ENCODE measurements at places on chromosomes 12 and 14.

DNA sequence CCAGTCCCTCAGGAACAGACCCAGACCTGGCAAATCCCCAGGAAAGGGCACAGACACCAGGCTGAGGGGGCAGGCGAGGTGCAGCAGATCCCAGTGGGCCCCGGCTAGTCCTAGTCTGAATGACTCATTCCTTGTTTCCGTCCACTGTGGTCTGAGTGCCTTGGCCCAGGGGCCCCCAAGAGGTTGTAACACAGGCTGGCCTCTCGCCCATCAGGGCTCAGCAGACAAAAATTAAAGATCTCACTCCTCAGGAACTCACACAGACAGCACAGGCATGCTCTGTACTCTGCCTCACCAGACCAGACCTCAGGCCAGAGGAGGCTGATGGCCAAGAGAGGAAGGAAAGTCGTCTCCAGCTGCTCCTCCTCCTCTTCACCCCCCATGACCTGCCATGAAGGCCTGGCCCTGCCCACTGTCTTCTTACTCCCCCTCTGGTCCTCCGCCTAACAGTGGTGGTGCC is 7.7 kb upstream of the LTBP2 start:
- DNase-seq = no peak

- no peak for DNase-seq
Measured at GRCh38 chr12:52229836-52230343, 3.2 kb upstream of the KRT7 start.

DNA sequence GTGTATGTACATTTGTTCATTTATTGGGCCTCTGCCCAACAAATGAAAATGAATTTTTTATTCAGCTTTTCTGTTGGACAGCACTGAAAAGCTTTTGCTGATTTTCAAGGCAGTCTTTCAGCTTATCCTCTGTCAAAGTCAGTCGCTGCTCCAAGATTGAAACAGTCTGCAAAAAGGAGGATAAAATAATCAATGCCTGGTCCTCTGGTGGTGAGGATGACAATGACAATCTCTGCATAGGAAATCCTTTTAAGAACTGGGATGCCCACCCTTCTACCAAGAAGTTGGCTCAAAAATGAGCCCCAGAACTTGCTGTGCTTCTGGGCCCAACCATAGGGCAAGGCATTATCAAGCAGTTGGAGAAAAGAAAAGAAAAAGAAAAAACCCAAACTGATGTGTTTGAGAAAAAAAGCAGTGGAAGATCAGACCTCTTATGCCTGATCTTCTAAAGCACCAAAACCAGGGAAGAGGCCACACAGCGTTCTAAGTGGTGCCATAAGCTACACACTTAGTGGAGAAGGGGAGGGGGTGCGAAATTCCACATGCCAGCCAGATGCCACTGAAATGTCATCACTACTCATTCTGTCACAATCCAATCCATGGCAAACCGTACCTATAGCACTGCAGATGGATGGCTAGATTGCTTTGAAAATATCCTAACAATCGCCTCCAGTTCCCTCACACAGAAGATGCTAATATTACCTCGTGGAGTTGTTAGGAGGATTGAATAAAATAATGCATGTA is 69.0 kb upstream of the DUSP6 start:
- no peak for DNase-seq

GRCh38 chr12:3215410-3215975 is 138.3 kb downstream of the TSPAN9 start:
- no peak for DNase-seq

DNA sequence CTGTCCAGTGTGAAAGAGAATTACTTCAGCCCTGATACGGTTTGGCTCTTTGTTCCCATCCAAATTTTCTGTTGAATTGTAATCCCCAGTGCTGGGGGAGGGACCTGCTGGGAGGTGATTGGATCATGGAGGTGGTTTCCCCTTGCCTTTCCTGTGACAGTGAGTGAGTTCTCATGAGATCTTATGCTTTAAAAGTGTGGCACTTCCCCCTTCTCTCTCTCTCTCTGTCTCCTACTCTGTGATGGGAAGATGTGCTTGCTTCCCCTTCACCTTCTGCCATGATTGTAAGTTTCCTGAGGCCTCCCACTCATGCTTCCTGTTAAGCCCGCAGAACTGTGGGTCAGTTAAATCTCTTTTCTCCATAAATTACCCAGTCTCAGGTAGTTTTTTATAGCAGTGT is 5.5 kb upstream of the SLC15A5 start:
- DNase-seq = no peak

DNA sequence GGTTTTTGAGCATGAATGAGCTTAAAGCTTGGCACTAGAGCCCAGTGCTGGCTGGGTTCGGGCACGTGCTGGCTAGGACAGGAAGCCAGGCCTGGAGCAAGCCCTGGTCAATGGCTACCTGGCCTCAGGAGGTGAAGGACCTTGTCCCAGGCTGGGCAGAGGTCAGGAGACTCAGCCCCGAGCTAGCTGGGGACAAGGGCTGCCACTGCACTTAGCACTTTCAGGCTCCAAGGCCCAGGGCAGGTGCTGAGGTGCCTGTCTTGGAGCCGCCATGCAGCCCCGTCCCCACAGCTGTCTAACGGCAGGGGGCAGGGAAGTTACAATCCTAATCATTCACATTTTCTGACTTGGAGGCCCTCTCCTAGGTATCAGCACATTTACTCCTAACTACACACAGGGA is 4.3 kb upstream of the AQP6 start:
- DNase-seq = no peak

DNA sequence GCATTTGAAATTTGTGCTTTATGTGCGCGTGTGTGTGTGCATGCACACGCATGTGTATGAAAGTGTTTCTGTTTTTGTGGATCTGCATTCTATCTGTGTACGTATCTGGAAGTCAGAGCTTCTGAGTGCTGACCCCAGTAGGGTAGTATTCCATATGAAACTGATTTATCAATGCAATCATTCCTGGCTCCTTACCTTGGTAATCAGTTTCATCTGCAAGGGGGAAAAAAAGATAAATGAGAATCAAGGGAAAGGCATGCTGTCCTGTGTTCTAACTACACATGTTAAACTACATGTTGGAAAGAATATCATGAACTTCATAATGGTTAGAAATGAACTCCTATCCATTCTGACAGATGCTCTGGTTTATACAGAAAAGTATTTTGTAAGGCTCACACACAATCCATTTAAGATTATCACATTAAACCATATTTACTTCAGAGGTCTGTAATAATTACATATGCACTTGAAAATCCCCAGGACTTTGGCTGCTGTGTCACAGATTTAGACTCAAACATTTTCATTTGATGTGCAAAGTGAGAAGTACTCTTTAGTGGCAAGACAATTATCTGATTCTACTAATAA is 276.1 kb upstream of the LMO3 start:
- no peak for DNase-seq

DNA sequence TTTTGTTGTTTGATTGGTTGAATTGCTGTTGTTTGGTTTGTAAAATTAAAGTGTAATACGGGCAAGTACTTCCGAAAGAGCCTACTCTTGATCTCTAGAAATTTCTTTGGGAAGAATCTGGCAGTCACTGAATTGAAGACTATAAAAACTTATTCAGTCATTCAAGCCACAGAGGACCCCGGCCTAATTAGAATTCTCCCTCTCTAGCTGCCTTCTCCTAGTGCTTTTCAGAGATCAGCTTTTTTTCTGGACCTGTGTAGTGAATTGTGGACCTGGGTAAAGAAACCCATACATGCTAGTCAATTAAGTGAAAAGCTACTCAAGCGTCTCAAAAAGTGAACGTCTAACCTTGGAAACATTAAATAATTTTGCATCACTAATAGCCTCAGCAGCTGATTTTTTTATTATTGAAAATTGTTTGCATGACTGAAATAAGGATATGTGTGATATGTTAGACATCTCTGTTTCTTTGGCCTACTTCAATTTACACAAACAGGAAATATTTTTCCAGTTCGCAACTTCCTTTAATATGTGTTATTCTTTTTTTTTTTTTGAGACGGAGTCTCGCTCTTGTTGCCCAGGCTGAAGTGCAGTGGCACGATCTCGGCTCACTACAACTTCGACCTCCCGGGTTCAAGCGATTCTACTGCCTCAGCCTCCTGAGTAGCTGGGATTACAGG is 27.2 kb downstream of the EFCAB11 start:
- DNase-seq = no peak

GRCh38 chr12:48366131-48366530 is 15.4 kb upstream of the ZNF641 start:
- no peak for DNase-seq

DNA sequence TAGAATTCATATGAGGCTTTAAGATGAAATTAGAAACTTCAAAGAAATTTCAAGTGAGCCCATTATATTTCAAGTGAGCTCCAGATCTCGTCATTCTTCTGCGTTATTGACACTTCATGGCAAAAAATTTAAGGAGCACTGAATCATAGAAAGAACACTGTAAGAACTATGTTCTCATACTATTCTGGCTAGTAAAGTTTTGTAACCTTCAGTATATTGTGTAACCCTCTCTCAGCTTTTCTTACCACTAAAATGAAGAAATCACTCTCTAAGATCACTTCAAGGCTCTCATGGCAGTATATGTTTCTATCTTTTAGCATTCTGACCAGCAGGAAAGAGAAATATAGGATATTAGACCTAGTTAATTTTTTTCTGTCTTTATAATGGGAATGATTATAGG is 6.3 kb downstream of the GPHN start:
- no peak for DNase-seq

DNA sequence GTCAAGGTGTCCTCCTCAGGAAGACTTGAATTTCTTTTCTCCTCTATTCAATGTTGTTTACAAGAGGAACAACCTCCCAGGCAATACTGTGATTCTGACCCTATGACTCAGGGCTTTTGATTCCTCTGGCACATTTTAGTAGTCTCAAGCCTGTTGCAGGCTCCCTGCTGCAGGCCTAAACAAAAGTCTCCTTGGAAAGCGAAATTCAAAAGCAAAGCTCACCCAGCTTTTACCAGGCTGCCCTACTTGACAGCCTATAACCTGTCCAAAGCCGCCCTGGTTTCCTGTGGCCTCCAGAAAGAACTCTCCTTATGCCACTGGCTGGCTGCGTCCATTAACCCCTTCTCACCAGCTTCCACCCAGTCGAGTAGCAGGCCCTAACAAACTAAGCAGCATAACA is 11.6 kb downstream of the FGD6 start:
- DNase-seq = no peak

GRCh38 chr12:131323879-131324278 is 370.2 kb downstream of the ADGRD1 start:
- DNase-seq = no peak

- no peak for DNase-seq
Measured at GRCh38 chr12:43305065-43305464, 246.9 kb downstream of the ADAMTS20 start.

GRCh38 chr14:31479027-31479426 is 8.8 kb downstream of the GPR33 start:
- no peak for DNase-seq

- no peak for DNase-seq
Measured at GRCh38 chr12:24754690-24755638, 193.9 kb downstream of the BCAT1 start.

- no peak for DNase-seq
Measured at GRCh38 chr14:93036652-93037345, 78.9 kb downstream of the ITPK1 start.

DNA sequence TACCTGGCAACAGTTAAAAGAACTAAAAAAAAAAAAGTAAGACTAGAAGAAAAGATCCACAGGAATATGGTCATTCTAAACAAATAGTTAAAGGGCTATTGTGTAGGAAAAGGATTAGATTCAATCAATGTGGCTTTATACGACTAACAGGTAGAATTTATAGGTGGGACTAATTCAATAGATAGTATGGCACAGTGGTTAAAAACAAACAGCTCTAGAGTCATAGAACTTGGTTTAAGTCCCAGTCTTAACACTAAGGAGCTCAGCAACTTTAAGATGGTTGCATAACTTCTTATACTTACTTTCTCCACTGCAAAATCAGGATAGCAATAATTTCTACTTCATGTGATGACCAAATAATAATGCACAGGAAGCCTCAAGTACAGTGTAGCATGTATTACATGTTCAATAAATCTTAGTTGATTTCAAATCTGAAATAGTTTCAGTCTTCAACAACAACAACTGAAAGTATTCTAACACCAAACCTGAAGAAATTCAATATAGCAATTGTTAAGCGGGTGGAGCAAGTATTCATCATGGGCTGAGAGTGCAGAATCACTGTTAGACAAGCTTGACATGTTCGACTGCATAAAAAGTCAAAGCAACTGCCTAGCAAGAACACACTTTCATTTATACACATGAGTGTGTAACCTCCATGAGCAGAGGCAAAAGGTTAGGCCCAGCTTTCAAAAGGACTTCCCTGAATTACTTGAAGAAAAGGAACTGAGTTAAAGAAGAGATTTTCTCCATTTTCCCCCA is 50.4 kb downstream of the ITPR2 start:
- no peak for DNase-seq

DNA sequence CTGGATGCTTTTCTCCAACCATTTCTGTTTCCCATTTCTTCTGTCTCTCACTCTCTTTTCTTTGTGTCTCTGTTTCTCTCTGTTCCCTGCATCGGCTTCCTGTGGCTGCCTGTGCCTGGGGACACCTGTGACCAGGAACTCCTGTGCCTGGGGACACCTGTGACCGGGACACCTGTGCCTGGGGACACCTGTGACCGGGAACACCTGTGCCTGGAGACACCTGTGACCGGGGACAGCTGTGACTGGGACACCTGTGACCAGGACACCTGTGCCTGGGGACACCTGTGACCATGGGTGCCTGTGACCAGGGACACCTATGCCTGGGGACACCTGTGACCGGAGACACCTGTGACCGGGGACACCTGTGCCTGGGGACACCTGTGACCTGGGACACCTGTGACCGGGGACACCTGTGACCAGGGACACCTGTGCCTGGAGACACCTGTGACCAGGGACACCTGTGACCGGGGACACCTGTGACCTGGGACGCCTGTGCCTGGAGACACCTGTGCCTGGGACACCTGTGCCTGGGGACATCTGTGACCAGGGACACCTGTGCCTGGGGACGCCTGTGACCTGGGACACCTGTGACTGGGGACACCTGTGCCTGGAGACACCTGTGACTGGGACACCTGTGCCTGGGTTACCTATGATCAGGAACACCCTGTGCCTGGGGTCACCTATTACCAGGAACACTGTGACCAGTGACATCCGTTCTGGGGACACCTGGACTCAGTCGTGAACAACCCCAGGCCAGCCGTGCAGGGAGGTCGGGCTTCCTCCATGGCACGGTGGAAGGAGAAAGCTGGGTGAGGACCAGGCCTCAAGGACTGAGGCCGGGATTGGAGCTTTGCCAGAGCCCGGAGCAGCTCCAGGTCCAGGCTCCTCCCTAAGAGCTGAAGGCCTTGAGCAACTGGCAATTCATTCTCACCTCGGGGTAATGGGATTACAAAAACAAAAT is 23.4 kb upstream of the FBRSL1 start:
- DNase-seq = no peak

DNA sequence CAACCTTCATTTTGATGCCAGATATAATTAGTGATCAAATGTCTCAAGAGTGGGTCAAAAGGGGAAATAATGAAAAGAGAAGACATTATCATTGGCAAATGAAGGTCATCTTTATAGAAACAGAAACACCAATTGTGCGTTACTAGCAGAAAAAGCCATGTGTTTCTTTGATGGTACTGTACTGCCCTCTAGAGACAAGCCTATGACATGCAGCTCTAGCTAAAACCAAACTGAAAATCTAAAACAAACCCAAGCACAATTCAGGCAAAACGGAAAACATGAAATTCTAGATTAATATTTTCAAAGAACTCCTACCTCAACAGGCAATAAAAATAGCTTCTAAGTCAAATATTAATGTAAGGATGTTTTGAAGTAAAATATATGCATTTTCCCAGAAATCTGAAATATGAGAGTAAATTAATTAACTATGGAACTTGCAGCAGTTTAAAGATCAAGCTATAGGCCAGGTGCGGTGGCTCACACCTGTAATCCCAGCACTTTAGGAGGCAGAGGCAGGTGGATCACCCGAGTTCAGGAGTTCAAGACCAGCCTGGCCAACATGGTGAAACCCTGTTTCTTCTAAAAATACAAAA is 115.4 kb downstream of the KLHL28 start:
- no peak for DNase-seq

- DNase-seq = no peak
Measured at GRCh38 chr12:49744363-49744885, 3.1 kb downstream of the TMBIM6 start.
